Stimulated activated CD4-positive, alpha-beta T cell treated with anti-CD3 and anti-CD28 coated beads, Interleukin-15, amount 100 ng/mL, for 48 hours (primary cell): ENCODE measurements at places on chromosomes 12 and 14.

GRCh38 chr14:105711841-105712460 is 185.6 kb downstream of the TMEM121 start:
- DNase-seq, result no peak

DNA sequence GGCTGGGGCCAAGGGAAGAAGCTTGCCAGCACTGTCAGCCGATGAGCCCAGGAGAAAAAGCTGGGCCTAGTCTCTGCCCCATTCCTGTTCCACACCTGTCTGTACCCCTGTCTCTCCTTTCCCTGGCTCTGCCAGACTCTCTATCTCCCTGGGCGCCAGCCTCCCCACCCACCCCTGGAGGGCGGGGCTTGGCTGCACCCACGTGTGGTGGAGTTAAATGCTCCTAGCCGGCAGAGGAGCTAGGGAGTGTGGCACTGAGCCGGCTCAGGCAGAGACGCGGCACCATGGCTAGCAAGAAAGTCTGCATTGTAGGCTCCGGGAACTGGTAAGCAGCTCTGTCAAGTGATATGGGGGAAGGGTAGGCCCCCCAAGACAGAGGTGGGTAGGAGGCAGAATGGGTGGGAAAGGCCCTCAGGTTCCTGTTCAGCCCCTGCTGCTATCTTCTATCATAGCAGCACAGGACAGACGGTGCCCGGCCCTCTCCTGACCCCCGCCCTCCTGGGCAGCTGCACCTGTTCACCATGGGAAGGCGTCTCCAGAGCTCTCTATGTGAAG is at the start of gene GPD1:
Gene GPD1 (plus strand): TSS at position 242 of the 555 bp plus-strand sequence. CDS start 43 bp downstream, at position 285.
- DNase-seq, result no peak

- peak; percentile 12 for DNase-seq
These were observed 973.3 kb upstream of the TMEM132C start for GRCh38 chr12:127293507-127294310.

- no peak for DNase-seq
These were observed 442.5 kb downstream of the NRXN3 start for GRCh38 chr14:78612666-78613065.

DNA sequence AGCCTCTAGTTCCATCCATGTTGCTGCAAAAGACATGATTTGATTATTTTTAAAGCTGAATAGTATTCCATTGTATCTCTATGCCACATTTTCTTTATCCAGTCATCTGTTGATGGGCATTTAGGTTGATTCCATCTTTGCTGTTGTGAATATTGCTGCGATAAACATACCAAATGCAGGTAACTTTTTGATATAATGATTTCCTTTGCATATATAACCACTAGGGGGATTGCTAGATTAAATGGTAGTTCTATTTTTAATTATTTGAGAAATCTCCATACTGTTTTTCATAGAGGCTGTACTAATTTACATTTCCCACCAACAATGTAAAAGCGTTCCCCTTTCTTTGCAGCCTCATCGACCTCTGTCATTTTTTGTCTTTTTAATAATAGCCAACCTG is 342.5 kb downstream of the MDGA2 start:
- DNase-seq, result no peak

- DNase-seq, result no peak
These were observed 6.2 kb upstream of the DIO3 start for GRCh38 chr14:101554991-101555668.

DNA sequence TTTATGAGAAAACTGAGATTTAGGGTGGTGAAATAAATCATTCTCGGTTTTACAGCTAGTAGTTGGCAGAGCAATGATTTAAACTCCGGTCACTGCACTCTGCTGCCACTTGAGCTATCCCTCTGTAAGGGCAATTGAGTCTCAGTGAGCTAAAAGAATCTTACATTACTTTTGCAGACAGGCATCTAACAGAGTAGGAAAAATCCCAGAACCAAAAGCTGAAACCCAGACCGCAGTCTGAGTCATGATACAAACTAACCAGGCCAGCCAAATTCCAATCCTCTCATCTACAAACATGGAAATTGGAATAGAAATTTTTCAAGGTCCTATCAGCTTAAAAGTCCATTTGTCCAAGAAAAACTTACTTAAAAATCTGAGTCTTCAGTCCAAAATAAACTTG is 73.7 kb downstream of the ANKS1B start:
- DNase-seq, result no peak

DNA sequence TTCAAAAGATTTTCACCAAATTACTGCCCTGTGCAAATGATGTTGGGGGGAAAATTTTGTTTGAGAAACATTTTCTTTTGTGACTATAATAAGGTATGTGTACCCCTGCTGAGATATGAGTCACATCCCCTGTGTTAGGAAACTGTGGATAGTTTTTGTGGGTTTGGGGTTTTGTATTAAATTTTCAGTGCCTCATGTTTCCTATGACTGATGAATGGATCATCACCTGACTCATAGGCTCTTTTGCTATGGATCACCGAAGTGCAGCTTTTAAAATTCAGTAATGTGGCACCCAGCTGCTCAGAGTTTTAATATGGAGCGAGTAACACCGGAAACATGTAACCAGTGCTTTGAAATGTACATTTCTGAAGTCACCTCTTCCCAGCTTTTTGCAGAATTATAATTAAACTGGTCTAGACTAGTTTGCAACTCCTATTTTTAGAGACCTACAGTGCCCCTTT is 167.4 kb upstream of the HMGA2 start:
- no peak for DNase-seq

GRCh38 chr14:78486621-78487020 is 316.4 kb downstream of the NRXN3 start:
- no peak for DNase-seq

DNA sequence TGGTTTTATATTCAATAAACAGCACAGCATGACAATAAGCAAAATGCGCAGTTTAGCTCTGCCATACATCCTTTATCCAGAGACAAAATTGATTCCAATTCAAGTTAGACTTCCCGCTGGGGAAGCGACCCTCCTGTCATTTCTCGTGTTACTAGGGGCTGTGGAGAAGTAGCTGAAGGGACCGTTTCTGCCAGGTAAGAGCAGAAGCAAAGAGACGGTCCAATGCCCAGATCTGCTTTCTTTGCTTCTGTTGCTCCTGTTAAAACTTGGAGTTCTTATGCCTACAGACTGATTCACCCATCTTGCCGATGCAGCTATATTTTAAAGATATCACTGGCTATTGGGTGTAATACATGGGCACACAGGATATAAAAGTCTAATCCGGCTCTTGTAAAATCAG is 156.8 kb upstream of the AVPR1A start:
- DNase-seq, result no peak

GRCh38 chr14:64910847-64911495 is 3.3 kb upstream of the CHURC1 start:
- DNase-seq, result no peak

DNA sequence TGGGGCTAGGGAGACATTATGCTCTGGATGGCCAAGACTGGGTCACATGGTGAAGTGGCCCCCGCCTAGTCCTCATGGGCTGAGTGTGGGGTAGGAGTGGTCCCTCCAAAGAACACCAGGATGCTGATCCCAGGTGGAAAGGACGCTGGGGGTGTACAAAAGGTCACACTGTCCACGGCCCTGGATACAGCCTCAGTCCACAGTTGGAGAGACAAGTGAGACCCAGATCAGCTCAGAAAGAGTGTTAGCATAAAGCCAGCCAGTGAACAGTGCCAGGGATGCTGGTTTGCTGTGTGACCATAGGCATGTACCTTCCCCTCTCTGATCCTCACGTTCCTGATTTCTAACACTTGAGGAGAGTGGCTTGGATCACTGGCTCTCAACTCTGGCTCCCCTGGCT is 13.4 kb upstream of the OAS2 start:
- no peak for DNase-seq

DNA sequence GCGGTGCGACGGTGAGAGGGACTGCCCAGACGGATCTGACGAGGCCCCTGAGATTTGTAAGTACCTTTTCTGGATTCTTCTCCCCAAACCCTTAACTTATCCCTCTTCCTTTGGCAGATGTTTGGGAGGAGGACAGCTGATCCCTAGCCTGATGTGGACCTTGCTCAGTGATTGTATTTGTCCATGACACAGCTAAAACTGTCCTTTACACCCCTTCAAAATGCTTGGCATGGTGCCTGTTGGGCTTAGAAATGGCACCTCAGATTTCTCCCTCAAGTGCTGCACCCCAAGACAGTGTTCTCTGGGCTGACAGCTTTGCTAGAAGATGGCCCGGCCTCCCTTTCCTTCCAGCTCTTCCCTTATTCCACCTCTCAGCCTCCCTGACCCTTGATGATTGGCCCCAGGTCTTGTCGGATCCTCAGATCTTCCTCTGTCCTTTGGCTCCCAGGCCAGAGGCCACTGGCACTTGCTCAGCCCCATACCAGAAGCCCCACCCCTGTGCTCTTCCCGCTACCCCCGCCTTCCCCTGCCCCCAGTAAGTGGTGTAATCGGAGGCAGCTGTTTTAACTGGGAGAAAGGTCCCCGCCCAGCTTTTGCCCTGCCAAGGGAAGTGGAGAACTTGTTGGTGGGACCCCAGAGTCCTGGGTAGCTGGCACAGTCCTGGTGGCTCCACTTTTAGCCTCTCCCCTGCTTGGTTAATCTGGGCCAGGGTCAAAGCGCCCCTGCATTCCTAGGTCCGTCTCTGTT is 8.7 kb downstream of the LRP1-AS start:
- DNase-seq, result no peak

GRCh38 chr12:91381309-91381804 is 198.7 kb upstream of the DCN start:
- DNase-seq, result no peak

DNA sequence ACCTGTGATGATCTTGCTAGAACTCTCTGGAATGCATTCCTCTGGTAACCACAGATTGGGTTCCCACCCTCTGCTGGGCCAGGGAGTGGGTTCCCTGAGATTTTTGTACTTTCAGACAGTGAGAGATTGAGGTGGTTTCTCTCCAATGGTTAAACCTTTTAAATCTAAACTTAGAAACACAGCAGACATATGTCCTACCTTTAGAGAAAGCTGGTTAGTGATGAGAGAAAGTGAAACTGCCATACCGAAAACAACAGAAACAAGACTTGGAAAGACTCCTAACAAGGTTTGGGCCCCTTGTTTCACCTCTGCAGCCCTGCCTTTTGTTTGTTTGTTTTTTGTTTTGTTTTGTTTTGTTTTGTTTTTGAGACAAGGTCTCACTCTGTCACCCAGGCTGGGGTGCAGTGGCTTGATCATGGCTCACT is 9.7 kb upstream of the SGPP1 start:
- DNase-seq, result no peak

DNA sequence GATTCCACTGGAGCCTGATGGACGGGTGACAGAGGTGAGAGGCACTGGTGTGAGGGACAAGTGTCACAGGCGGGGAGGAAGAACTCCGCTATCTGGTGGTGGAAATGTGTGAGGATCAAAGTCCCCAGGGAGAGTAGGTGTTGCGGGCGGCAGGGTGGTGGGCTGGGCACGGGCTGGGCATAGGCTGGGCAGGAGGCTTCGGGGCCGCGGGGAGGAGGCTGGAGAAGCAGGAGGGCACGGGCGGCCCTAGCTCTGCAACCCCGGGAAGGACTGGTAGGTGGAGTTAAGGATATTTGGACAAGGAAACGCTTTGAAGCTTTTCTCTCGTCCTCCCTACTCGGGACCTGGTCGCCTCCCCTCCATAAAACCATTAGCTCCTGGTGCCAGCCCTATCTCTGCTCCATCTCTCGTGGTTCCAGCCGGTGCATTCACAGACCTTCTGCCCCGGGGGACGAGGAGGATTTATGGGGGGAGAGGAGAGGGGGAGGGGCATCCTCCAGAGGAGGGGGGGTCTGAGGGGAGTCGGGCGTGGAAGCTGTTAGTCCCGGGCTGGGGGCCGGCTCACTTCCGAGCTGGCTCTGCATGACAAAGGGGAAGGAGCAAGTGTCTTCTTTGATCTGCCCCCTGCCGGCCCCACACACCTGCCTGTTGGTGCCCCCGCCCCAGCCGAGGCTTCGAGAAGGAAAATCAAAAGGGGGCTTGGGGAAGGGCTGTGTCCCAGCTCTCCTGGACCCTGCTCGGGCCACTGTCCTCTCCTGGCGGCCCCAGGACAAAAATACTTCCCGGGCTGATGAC is 504 bp downstream of the WNT5B start:
- DNase-seq, result no peak

DNA sequence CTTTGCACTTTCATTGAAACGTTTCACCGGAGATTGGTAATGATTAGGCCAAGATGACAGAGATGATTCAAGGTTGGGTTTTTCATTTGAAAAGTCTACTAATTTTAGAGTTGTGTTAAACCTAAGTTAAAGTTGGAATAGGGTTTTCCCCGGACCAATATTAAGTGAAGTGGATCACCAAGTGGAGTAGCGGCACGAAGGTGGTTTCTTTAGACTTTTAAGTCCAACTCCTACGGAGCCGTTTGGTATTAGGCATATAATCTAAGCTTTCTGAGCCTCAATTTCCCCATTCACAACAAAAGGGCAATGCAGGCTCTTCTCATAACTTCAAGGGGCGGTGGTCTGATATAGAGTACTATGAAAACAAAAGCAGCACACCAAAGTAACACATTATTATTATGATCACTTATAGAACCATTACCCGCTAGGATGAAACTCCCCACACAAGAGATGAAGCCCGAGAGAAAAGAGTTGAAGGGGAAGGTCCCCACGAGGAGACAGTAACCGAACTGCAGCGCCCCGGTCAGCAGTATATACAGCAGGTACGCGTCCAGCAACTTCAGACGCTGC is 413 bp downstream of the DAD1 start:
- DNase-seq, result no peak

- no peak for DNase-seq
These were observed 26.2 kb upstream of the TRAF3 start for GRCh38 chr14:102751088-102751487.

DNA sequence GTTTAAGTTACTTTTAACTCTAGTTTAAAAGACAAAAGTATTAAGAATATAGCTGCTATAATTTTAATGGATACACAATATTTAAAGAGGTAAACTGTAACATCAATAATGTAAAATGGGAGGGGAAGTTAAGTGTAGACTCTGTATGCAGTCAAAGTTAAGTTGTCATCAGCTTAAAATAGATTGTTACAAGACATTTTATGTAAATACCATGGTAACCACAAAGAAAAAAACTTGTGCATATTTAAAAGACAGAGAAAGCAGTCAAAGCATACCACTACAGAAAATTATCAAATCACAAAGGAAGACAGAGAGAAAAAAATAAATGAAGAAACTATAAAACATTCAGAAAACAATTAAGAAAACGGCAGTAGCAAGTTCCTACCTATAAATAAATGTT is 73.3 kb downstream of the CEP128 start:
- DNase-seq, result no peak

DNA sequence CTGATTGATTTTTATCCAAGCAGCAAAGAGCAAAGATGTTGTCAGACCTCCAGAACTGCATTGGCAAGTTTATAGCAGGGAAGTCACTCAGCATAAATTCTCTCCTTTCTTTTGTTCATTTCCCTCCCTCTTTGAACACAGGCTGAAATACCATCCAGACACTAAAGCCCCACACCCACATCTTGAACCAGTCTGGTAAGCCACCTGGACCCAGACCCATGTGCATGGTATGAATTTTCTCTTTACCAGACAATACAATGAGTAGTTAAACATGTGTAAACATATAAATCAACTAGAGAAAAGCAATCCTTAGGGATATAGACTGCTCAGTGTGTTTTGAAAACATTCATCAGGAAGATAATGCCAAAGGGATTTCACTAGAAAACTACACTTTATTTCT is 488.3 kb upstream of the FLRT2 start:
- DNase-seq, result no peak

- no peak for DNase-seq
These were observed 101.1 kb upstream of the PLEKHG7 start for GRCh38 chr12:92601680-92602079.
